ENCODE measurements at places on chromosomes 6 and 20.

DNA sequence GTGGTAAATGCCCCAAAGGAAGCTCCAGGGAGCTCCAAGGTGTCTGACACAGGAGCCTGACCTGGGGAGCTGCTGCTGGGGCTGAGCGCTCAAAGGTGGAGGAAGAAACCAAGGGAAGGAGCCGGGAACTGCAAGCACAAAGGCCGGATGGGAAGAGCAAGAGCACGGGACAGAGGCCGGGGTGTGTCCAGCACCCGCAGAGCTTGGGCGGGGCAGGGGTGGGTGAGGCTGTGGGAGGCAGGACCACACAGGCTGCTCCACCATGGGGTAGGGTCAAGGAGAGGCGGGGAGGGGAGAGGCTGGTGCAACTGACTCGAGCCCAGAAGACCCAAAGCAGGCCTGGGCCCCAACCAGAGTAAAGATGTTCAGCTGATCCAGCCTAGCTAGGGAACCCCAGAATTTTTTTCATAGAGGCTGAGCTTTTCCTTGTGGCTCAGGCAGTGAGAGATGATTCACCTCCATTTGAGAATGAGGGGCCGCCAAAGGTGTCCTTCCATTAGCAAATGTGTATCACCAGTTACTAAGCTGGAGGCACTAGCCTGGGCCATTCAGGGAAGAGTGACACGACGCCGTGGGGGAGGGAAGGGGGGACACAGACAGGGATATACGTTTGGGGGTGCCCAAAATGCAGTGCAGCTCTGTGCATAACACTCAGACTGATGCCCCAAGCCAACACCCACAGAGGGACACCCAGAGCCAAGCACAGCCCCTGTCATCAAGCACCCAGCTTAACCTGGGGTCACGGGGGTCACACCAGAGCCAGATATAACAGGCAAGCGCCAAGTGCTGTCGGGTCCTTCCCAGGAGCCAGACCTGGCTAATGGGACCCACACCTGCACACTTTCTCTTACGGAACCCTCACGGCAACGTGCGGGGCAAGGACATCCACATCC, 21.3 kb upstream of the TLDC2 start:
- DNase-seq = no peak

GRCh38 chr6:128463942-128464341, 56.5 kb downstream of the PTPRK start:
- no peak for DNase-seq

DNA sequence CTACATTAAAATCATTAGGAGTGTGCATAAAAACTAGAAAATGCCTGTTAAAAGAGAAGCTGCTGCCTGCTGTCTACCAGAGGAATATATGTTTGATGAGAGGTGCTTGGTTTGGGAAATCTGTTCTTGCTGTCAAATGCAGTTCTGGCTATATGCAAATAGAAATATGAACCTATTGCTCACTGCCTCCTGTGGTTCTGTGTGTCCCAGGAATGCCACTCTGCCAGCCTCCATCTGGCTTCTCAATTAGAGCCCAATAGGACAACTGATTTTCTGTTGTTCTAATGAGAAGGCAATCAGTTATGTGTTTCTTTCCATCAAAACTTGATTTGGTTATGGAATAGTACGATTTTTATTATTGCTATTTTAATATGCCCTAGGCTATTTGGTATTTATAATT, 759.7 kb downstream of the HDGFL1 start:
- DNase-seq = no peak

GRCh38 chr6:6973721-6974120, 134.0 kb upstream of the RREB1 start:
- DNase-seq = no peak

- no peak for DNase-seq
Observed at GRCh38 chr20:43863821-43864544, 50.7 kb upstream of the TOX2 start.

Data from activated CD8-positive, alpha-beta memory T cell treated with anti-CD3 and anti-CD28 coated beads for 1 hour (primary cell).